ENCODE measurements at places on chromosomes 12 and 14.

GRCh38 chr12:21780786-21781185 is 6.3 kb upstream of the KCNJ8 start:
- no peak for DNase-seq

GRCh38 chr12:54601841-54602240 is 13.4 kb upstream of the PPP1R1A start:
- DNase-seq, result no peak

DNA sequence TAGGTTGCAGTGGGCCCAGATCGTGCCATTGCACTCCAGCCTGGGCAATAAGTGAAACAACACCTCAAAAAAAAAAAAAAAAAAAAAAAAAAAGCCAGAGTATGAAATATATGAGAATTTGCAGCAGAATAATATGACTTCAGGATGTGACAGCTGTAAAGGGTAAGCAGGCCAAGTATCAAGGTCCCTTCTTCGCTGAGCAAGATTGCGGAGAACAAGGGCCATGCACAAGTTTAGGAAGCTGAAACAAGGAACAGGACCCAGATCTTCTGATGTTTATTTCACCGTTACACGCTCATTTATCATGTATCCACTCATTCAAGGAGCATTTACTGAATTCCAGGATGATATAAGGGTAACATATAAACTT is 659 bp upstream of the FOXJ2 start:
- DNase-seq, result no peak

DNA sequence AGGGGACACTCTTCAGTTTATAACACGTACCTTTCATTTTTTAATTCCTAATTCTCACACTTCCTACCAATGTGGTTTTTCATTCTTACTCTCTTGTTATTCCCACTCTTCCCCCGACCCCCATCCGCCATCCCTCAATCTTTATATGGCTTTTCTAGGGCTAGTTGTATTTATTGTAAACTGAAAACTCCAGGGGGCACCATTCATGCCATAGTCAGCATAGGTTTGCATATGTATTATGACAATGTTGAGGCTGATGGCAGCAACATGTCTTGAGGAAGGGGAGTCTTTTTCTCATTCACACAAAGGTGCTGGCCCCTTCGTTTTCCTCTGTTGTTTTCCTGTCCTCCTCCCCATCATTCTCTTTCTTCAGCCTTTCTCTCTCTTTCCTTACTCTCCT is 27.7 kb upstream of the LTA4H start:
- DNase-seq, result no peak

- no peak for DNase-seq
These were observed 48.0 kb downstream of the BDKRB1 start for GRCh38 chr14:96303981-96304380.

DNA sequence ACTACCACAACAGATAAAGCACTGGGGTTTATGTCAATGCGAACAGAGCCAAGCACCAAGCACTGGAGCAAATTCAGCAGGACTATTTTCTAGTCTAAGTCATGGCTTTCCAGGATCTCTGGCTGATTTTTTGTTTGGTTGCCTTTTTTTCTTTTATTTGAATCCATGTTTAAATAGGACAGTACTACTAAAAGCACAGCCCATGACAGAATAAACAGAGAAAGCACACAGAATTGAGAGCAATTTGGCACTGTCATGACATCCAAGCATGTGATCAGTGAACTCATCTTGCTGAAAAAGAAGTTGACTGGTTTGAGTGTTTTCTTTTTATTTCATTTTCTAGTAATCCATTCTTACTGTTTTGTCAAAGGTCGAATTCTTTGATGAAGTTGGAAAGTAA is 23.1 kb upstream of the RERG start:
- no peak for DNase-seq

GRCh38 chr14:35365130-35366055 is 39.2 kb downstream of the NFKBIA start:
- no peak for DNase-seq
